Smooth muscle cell of the brain vasculature (primary cell): ENCODE measurements at places on chromosomes 3 and 15.

DNA sequence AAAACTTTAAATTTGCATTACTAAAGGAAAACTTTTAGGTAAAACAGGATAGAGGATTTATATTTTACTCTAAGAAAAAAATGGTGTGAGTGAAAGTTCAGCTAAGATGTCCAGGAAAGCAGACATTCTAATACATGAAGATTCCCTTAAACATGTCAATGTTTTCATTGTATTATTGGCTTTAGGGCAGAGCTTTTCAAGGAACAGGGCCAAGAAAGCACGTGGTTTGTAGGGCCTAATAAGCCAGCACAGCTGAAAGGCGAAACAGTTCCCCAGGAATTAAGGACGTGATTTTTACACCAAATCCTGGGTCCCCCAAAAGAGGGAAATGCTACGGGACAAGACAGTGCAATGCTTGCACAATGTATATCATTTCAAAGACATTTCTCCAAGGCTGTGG, 48.6 kb upstream of the MKRN3 start:
- DNase-seq: no peak

- DNase-seq: no peak
Observed at GRCh38 chr3:4218456-4219226, 84.5 kb upstream of the SETMAR start.

- DNase-seq: no peak
Observed at GRCh38 chr3:64988188-64988587, 300.4 kb upstream of the ADAMTS9 start.

GRCh38 chr3:119974656-119975055, 119.6 kb downstream of the GSK3B start:
- DNase-seq: no peak

DNA sequence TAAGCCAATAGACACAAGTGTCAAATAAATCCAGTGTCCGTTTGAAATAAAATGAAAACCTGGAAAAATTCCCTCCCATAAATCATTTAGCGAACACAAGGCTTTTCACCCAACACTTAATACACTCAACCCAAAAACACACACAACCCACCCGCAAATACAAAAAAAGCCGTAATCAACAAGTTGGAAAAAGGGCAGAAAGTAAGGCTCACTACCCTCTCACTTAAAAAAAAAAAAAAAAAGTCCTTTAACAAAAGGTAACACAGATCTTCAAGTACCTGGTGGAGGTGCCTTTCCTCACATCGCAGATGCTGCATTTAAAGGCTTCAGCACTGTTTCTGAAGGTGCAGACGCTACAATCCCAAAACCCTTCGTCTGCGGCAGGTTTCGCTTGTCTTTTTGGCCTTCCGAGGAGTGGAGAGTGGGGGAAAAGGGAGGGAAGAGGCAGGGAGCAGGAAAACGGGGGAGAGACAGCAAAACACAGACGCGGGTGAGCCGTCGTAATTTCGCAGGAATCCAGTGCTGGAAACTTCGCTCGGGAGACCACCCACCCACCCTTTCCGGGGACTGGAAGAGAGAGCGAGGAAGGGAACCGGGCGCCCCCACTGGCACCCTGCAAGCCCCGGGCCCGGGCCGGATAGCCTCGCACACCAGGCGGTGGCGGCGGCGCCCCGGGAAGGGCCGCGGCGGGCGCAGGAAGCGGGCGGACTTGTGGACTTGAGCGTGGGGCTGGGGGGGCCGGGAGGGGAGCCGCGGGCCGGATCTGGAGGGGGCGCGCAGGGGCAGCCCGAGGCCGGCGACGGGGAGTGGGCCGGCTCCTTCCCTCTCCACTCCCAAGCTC, 401.8 kb downstream of the SHQ1 start:
- no peak for DNase-seq

DNA sequence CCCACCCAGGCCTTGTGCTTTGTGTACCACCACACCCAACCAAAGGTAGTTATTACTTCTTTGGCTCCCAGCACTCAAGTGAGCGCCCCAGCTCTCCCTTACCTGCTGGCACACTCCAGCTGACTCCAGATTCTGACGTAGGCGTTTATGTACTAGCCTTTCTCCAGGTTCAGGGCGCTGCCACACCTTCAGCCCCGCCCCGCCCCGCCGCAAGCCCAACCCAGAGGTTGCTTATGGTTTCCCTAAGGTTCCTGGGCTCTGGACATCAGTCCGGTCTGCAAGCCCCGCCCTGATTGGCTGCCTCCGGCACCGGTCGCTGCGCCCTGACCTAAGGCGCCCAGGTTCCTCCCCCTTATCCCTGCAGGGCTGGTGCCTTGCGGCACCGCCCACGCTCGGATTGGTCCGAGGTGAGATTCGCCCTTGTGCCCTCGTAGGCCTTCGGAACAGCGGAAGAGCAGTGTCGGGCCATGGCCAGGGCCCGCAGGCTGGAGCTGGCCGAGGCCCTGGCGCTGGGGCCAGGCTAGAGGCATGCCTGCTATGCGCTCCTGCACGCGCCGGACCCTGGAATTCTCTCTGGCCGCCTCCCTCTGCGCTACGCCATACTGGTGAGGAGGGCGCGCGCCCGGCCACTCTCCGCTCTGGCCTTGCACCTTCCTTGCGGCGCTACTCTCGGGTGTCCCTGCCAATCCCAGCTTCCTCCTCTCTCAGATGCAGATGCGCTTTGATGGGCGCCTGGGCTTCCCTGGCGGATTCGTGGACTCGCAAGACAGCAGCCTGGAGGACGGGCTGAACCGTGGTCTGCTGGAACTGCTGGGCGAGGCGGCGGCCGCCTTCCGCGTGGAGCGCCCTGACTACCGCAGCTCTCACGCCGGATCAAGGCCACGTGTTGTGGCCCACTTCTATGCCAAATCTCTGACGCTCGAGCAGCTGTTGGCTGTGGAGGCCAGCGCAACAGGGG, 19.8 kb upstream of the NUDT16 start:
- no peak for DNase-seq

- no peak for DNase-seq
Observed at GRCh38 chr15:29813009-29813408, 9.3 kb downstream of the TJP1 start.

GRCh38 chr15:75090388-75090734, 67.0 kb downstream of the PPCDC start:
- DNase-seq: no peak

DNA sequence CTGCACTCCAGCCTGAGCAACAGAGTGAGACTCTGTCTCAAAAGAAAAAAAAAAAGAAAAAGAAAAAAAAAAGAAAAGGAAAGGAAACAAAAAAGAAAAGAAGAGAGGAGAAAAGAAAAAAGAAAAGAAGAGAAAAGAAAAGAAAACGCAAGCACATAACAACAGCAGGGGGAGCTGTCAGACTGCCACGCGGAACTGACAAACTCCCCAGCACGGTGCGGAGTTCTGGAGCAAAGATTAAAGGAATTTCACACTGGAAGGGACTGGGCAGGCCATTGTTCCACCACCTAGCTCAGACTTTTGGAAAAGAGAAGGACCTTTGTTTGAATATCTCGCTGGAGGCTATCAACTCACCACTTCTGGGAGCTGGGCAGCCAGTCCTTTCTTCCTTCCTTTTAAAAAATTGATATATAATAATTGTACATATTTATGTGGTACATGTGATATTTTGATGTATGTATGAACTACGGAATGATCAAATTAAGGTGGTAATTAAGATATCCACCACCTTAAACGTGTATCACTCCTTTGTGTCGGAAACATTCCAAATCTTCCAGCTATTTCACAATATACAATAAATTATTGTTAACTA, 40.5 kb downstream of the DPPA2 start:
- DNase-seq: peak; percentile 21

DNA sequence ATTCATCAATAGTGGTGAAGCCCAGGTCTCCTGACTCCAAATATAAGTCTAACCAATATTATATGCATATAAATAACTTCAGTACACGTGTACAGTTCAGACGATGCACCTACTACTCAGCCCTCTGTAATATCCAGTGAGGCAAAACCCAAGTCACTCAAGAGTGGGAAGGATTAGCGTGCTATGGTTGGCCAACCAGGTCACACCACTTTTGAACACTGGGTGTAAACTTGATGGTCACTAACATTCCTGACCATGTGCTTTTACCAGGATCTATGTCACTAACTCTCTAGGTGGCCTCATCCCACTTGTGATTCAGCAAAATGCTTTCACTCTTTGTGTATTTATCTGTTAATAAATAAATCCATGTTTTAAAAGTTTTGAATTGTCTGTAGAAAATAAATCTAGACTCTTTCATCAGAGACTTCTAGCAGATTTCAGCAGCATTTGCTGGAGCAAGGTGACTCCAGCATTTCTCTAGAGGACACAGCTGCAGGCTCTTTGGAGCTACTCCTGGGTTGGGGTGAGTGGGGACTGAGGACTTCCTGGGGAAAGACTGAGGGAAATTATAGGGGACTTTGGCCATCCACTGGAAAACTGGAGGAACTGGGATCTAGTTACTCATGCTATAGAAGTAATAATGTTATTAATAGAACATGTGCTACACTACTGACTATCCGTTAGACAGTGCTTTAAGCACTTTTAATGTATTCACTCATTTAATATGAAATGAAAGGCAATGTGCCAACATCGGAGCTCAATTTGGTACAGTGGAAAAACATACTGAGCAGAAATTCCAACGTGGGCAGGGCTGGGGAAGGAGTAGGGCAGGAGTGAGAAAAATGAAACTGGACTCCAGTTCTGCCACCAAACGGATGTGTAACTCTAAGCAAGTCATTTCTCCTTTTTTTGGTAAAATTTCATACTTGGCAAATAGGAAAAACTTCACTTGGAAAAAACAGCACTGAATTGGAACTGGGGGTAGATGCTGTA, 97.9 kb downstream of the RORA start:
- no peak for DNase-seq

DNA sequence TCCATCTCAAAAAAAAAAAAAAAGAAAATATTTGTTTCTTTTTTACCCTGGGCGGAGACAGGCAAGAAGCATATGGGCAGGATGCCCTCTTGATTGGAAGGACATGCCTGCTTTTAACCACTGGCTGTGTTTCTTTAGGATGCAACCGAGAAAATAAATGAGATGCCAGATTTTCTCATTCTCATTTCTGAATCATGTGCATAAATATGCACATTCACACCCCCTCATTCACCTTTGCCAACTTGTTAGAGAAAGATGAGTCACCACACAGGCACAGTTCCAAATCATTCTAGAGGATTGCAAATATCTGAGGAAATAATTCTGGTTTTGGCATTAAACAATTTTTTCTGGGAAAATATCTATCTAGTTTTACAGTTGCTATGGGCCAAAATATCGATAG, 3.3 kb downstream of the LIPH start:
- peak; percentile 46 for DNase-seq

GRCh38 chr3:71560665-71561064, 22.9 kb downstream of the FOXP1 start:
- DNase-seq: no peak

DNA sequence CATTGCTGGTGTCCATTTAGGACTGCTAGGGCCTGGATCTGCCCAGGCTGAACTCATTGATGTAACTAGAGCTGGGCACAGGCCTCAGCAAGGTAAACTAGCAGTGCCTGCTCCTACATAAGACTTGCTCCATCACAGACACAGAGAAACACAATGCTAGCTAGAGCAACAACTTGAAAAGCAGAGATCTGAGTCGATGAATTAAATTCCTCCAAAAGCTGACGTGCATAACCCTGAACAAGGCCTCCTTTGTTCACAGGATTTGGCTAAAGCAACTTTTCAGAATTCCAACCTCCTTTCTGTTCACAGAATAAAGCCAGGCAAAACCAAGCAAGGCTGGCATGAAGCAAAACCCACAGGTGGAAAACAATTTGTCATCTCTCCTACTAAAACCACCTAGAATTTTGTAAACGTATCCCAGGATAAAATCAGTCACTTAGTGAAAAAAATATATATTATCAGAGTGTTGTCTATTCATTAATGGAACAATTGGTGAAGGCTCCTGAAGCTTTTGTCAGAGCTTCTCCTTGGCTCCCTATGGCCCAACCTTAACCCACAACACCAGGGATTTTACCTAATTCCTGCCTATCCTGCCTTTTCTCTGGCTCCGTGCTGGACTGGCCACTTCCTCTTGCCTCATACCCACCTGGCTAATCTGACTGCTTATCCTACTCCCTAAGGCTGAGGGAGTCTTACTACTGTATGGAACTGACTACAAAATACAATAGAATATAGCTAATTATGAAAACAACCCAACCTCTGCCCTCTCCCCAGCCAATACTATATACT, 39.9 kb downstream of the PLCH1 start:
- DNase-seq: no peak
